ENCODE measurements at places on chromosomes 1 and 21.

DNA sequence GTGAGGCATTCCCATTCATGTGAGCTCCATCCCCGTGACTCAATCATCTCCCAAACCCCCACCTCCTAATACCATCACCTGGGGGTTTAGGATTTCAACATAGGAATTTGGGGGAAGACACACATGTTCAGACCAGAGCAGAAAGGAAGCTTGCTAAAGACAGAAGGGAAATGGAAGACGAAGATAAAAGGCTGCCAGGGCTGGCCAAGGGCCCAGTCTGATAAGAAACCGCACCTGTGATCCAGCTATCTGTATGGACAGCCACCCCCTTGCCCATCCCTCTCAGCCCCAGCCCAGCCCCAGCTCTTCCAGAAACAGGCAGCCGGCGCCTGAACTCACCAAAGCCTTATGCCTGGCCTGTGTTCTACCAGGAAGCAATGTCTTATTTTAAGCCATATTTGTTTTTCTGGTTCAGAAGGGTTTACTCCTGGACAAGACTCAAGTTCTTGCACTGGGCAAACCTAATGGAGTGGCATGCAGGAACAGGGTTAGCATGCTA is 198.4 kb upstream of the VAMP3 start:
- no peak for DNase-seq

DNA sequence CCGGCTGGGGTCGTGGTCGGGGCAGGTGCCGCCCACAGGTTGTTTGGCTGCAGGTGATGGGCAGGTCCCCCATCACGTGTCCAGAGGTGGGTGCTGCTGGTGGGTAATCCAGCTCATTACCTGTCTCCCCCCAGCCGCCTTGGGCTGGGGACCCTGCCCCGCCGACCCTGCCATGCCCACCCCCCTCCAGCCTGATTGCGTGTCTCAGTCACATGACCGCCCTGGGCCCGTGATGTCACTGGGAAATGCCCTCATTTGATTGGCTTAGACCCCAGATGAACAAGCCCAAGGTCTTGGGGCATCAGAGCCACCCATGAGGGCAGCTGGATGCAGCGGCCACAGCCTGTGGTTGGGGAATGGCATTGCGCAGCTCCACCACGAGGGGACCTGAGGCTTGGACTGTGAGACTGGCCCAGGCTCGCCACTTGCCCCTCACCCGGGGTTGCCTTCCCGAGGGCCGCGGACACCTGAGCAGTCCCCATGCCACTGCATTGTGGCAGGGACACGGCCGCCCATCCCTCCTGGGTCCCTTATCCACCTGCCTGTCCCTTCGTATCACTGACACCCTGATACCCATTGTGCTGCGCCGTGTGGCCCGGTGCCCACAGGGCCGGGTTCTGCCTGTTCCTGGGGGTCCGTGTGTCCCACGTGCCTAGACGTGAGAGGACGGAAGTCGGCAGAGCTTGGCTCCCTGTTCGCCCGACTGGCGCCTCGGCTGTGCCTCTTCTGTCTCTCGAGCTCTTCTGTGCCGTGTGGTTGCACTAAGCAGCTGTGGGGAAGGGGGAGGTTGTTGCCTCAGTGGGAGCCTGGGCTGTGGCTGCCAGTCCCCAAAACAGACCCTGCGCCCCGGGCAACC is 68.0 kb downstream of the FAAP20 start:
- DNase-seq: no peak

DNA sequence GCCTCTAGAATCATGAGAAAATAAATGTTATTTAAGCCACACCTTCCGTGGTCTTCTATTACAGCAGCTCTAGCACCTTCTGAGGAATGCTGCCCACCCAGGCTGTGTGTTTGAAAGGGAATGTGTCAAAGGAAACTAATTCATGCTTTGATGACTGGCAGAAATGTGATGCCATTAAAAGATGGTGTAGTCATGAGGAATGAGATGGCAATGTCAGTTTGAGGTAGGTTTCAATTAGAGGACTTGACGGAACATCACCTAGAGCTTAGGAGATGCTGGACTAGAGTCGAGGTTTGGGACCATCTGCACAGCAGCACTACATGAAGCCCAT is 10.6 kb downstream of the PDZK1 start:
- no peak for DNase-seq

GRCh38 chr1:198932351-198932991 is 293.6 kb downstream of the PTPRC start:
- no peak for DNase-seq

- DNase-seq: no peak
These were observed 2.5 kb downstream of the WLS start for GRCh38 chr1:68229650-68230483.

- no peak for DNase-seq
These were observed 81.4 kb downstream of the ESRRG start for GRCh38 chr1:216641669-216642460.

- no peak for DNase-seq
These were observed 18.1 kb downstream of the NOS1AP start for GRCh38 chr1:162087574-162087973.

GRCh38 chr1:67241200-67241746 is 66.4 kb upstream of the IL12RB2 start:
- DNase-seq: no peak

GRCh38 chr1:156050376-156050775 is 3.2 kb downstream of the UBQLN4 start:
- no peak for DNase-seq

- DNase-seq: no peak
These were observed 81.3 kb upstream of the ZNF281 start for GRCh38 chr1:200491103-200491502.

DNA sequence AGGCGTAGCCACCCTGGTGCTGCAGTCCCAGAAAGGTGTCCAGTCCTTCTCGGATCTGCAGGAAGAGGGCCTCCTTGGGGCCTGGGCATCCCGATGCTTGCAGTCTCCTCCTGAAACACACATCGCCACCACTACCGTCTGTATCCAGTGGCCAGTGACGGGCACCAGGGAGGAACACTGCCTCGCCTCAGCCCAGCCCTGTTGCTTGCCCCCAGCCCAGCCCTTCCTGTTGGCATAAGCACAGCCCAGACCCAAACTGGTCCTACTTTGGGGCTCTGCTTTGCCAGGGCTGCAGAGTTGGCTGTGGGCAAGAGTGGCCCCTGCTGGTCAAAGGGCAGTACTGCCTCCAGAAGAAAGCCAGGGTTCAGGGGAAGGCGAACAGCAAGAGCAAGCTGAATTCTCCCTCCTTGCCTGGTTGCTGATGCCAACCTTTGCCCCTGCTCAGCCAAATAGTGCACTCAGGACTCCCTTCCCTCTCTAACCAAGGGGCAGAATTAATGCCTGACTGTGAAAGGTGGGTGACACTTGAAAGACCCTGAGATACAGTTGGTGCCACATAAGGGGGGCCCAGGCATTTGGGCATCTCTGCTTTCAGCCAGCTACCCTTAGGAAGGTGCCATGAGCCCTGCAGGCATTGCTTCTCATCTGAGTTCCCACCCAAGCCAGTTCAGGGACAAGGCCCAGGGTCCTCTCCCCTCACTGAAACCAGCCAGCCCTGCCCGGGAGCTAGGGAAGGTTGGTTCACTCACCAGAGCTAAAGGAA is 11.1 kb upstream of the ARHGEF2 start:
- DNase-seq: peak; percentile 93

DNA sequence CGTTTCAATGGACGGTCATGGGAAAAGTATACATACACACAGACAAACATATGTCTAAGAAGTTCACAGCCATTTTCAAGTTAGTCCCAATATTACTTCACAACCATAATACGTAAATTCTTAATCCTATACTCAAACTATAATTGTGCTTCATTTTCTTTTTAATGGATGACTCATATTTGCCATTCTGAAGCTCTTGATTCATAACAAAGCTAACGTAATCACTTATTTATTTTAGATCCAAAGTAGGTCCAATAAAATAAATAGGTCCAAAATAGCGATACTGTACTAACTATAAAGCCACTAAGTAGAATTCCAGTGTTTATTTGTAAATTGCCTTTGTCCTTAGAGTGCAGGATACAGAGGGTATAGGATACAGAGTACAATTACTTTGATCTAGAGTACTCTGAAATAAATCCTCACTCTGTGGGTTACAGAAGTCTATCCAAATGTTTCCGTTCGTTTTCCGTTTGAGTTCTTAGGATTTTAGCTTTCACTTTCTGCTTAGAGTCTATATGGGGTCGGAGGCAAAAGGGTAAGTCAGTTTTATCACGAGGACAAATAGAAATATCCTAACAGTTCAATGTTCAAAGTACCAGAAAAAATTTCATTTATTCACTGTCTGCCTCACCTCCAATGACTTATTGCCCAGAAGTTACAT is 8.8 kb upstream of the C1orf115 start:
- DNase-seq: no peak

GRCh38 chr1:10910681-10911489 is 101.6 kb upstream of the TARDBP start:
- no peak for DNase-seq

DNA sequence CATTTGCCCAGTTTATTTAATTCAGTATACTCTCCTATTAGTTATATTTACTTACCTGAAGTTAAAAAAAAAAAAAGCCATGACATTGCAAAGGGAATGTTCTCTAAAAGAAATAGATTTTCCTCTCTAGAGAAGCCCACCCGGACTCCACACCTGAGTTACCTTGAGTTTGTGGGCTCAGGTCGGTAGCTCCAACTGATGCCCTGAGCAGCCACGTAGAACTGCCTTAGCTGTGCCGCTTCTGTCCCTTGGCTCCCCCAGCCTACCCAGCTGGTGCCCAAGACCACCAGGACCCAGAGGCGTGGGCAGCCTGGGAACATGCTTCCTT is 250 bp downstream of the F5 start:
- no peak for DNase-seq

DNA sequence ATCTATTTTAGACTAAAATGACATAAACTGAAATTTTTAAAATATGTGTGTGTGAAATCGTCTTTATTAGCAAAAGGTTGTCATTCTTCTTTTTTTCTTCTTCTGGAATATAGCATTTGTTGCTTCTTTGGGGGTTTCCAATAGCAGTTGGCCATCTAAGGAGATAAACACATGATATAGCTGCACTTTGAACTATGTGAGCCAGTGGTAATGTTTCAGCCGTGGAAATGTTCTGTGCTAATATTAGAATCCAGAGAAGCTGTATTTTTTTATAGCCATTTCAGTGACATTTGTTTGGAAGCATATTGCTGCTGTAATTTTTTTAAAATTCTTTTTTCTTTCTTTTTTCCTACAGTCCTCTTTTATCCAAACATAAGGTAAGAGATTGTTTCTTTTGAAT is 75.1 kb downstream of the CNST start:
- DNase-seq: no peak

GRCh38 chr1:227094249-227094966 is 154.3 kb downstream of the COQ8A start:
- DNase-seq: no peak

GRCh38 chr1:38083541-38083940 is 36.9 kb upstream of the POU3F1 start:
- DNase-seq: no peak

DNA sequence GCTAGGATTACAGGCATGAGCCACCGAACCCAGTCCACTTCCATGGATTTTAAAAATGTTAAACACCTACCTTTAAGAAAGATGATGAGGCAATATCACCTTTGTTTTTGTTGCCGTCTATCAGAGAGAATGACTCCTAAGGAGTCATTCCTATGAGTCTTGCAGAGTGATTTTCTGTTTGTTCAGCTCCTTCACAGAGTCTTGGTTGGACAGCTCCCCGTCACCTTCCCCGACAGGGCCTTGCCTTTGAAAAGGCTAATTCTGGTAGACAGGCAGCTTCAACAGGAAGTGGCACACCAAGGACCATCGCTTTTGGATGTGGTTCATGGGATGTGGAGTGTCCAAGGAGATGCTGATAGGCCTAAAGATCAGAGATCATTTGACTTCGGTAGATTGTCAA is 17.5 kb downstream of the ZBTB18 start:
- no peak for DNase-seq

GRCh38 chr1:106266786-106267185 is 789.7 kb upstream of the PRMT6 start:
- DNase-seq: no peak

All from osteocyte (in vitro differentiated cells).